NCI-H345 (cell line): ENCODE measurements at places on chromosomes 1 and 21.
A peak's percentile ranks its signal among the peaks of the same experiment; 100 is the strongest.

GRCh38 chr1:193402037-193402436, 215.6 kb upstream of the B3GALT2 start:
- no peak for DNase-seq

- no peak for DNase-seq
These were observed 22.5 kb downstream of the ITPKB start for GRCh38 chr1:226716577-226716976.

GRCh38 chr1:245583081-245583480, 428.3 kb downstream of the KIF26B start:
- no peak for DNase-seq

- peak; percentile 0 for DNase-seq
These were observed 163.5 kb downstream of the KCTD3 start for GRCh38 chr1:215730600-215730999.

- peak; percentile 56 for DNase-seq
These were observed 199.5 kb downstream of the LRRIQ3 start for GRCh38 chr1:73998348-73998959.

GRCh38 chr1:214008791-214009422, 21.1 kb downstream of the PROX1 start:
- no peak for DNase-seq

GRCh38 chr1:232045139-232045994, 418.8 kb downstream of the DISC1 start:
- peak; percentile 74 for DNase-seq

GRCh38 chr1:117967881-117968280, 38.3 kb downstream of the WDR3 start:
- peak; percentile 76 for DNase-seq

DNA sequence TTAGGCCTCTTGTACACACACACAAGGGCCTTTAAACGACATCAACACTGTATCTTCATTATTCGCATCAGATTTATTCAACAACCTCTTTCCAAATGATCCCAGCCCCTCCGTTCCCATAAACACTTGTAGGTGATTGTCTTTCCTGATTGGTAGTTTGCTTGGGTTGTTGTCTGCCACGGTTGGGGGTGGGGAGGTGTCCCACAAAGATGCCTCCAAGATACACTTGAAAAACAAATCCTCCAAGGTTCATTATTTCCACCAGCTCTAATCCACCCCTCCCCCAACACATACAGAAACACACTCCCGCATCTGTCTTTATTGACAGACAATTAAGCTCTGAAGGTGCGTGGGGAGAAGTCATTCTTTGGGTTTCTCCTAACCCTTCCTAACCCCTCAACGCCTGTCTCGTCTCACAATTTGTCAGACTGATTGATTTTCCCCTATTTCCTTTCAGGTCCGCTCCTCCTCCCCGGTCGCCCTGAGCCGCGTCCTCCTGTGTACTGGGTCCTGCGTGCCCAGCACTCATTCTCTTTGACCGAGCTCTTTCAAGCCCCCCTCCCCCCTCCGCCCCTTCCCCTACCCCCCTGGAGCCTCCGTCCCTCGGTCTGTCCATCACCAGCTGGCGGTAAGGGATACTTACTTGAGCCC, 1.4 kb downstream of the WDR26 start:
- no peak for DNase-seq

DNA sequence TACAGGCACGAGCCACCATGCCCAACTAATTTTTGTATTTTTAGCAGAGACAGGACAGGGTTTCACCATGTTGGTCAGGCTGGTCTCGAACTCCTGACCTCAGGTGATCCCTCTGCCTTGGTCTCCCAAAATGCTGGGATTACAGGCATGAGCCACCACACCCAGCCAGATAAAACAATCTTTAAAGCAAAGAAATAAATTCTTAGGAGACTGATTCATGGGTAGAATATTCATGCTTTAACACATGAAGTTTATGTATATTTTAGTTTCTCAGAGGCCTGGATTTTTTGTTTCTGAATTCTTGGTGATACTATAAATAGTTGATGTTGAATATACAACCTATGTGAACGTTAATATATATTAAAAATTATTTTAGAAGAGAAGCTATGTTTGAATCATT, 127.4 kb upstream of the KIAA1614 start:
- DNase-seq: no peak

DNA sequence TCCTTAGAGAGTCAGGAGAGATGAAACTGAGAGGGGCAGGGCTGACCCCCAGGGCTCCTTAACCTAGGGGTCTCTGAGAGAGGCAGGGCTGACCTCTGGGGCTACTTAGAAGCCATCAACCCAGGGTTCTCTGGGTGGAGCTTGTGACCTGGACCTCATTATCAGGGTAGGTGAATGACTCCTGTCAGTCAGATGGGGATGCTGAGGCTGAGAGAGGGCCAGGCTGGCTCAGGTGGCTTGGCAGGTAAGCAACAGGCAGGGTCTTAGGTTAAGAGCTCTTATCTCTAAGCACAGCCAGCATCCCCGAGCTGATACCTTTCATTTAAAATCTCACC, 160.9 kb downstream of the PTPRU start:
- DNase-seq: no peak

DNA sequence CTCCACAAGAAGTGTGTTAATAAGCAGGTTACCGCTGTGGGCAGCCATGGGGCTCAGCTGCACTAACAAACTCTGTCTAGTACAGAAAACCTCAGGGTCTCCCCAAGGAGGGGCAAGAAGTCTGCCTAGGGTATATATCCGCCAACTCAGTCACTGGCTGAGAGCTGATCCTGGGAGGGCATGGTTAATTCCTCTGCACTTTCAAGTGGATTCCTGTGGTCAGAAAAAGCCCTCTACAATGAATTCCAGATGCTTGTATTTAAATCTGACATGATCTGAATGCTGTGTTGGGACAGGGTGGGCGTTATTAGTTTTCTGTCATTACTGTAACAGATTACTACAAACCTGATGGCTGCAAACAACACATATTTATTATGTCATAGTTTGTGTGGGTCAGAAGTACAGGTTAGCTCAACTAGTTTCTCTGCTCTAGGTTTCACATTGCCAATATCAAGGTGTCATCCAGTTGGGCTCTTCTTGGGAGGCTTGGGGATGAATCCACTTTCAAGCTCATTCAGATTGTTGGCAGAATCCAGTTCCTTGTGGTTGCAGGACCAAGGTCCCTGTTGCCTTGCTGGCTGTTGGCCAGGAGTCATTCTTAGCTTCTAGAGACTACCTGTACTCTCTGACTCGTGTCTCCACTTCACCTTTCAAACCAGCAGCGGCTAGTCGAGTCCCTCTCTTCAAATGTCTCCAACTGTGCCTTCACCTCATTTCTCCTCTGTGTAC, 8.0 kb upstream of the SELE start:
- no peak for DNase-seq

GRCh38 chr1:17673329-17674072, 81.6 kb upstream of the ACTL8 start:
- no peak for DNase-seq

- no peak for DNase-seq
These were observed 36.0 kb upstream of the ATP2B4 start for GRCh38 chr1:203590603-203591002.

- DNase-seq: no peak
These were observed 5.8 kb upstream of the AHDC1 start for GRCh38 chr1:27609618-27610240.

- DNase-seq: peak; percentile 85
These were observed 590.4 kb upstream of the PLXNA2 start for GRCh38 chr1:208834381-208835096.

DNA sequence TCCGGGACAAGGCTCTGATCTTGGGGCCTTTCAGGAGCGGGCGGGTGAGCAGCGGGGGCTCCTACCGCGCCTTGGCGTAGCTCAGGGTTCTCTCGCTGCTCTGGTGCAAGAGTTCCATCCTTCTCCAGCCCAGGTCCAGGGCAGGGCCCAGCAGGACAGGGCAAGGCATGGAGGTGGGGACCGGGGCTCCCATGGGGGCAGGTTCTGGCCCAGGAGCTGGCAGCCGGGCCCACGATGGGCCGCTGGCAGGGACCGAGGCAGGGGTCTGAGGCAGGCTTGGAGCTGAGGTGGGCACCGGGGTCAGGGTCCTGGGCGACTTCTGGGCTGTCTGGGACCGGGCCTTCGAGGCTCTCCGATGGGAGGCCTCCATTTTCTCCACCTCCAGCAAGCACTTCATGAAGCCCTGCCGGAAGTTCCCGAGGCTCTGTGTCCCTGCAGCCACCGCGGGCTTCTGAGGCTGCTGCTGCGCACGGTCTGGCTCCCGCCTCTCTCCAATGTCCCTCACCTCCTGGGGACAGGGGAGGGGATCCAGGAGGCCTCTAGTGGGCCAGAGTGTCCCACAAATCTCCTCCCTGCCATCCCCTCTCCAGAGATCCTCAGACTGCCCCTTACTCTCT, 27.6 kb downstream of the SPATA21 start:
- no peak for DNase-seq

DNA sequence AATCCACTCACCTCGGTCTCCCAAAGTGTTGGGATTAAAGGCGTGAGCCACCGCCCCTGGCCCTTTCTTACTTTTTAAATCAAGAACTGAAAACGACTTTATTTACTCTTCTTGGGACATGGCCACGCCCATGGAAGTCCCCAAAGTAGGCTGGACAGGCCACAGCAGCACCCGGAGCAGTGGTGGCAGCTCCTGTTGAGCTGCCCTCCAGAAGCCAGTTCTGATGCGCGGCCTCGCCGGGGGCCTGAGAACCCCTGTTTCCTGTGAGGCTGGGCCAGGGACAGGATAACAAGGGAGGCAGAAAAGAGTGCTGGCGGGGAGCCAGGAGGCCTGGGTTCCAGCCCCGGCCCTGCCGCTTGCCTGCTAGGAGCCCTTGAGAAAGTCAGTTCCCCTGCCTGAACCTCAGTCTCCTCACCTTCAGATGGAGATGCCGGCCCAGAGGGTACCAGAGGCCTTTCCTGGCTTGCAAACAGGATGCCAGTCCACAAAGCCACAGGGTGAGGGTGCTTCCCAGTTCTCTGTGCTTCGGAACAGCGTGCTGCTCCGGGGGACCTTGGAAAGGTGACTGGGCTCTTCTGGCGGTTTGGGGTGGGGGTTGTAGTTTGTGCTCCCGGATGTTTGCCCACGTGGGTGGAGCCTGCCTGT, 59.4 kb downstream of the RUNX3 start:
- no peak for DNase-seq

DNA sequence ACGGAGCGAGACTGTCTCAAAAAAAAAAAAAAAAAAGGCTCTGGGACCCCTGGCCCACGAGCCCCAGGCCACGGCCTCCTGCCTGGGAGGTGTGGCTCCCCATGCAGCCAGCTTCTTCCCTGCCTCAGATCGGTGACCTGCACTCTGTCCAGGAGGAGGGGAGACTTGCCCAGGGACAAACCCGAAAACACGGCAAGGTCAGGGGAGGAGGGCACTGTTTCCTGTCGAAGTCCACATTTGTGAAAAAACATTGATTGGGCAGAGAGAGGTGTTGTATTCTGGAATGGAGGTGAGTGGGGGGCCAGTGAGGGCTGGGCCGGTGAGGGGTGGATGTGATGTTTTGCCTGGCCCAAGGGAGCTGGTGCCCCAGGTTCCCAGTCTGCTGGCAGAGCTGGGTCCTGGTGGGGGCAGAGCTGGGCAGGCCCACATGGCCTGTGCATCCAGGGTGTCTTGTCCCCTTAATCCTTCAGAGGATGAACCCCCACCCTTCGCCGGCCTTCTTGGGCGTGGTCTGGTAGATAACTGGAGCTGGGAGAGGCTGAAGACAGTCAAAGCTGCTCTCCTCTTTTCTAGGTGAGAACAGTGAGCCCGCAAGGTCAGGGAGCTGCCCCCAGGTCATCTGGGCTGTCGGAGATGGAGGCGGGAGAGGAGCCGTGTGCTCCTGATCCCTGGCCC, 12.4 kb upstream of the FAAP20 start:
- DNase-seq: no peak

DNA sequence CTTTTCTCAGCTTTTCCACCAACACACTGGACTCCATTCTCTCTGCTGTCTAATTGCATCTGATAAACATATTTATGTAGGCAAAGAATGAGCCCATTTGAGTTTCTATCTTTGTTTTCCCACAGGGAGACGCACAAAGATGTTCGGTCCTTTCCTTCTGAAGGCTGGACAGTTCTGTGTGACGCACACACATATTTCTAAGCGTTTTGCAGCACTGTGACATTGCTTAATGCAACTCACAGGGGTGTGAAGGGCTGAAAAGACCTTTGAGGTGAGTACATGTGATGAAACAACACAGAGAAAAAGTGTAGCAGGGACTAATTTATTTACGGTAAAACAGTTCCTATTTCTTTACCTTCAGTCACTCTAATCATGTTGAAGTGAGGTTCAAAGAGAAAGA, 323.1 kb upstream of the RUNX1 start:
- DNase-seq: no peak
